ENCODE measurements at places on chromosomes 5 and 9.

GRCh38 chr9:98409719-98410118 is 154.3 kb upstream of the TBC1D2 start:
- DNase-seq, result no peak

GRCh38 chr9:25449503-25449902 is 228.7 kb downstream of the TUSC1 start:
- DNase-seq, result no peak

- no peak for DNase-seq
Observed at GRCh38 chr5:160793530-160793899, 58.5 kb downstream of the ATP10B start.

- DNase-seq, result no peak
Observed at GRCh38 chr5:62327138-62328053, 21.4 kb downstream of the KIF2A start.

DNA sequence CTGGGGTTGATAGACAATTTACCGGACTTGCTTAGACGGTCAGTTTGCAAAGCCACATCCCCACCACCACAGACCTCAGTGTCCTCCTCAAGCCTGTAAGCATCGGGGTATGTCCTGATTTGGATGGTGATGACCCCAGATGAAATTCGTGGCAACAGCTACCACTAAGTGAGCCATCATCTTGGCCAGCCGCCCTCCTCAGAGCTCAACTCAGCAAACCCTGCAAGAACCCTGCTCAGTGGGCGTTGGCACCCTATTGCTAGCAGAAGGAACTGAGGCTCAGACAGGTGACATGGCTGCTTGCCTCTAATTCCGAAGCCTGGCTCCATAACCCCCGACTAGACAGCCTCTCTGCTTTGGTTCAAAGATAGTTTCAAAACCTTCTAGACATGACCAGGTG is 41.4 kb upstream of the BARHL1 start:
- no peak for DNase-seq

DNA sequence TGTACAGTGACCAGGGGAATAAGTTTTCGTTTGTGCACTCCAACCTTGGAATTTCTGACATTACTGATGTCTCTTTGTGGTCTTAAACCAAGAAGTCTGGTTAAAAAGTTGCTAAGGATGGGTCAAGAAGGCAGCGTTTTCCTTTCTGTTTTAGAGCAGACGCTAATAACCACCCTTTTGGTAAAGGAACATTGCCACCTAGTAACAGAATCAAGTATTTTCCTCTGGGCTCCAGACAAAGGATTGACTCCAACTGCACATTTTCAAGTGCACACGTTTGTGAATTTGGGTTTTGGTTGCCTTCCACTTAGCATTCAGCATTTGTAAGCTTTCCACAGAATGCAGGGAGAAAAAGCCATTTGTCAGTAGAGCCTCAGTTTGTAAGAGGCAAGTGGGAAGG is 22.2 kb upstream of the CEP78 start:
- DNase-seq, result peak; percentile 18

GRCh38 chr9:89872426-89872912 is 267.7 kb downstream of the GADD45G start:
- DNase-seq, result no peak

DNA sequence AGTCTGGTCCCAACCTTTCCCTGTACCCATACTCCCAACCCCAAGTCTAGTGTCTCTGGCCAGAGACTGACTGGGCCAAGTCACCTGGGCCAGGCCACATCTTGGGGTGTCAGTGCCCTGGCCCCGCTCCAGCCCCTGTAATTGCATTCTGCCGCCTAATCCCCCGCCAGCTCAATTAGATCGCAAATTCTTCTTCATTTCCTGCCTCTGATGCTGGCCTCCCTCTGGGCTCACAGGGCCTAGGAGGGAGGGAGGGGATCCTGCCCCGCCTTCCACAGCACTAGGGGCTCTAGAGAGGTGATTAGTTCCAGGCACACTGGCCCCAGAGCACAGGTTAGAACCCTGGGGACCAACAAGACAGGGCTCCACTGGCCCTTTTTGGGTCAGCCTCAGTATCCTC is 5.5 kb downstream of the CXXC5 start:
- no peak for DNase-seq

All from activated CD4-positive, alpha-beta T cell treated with anti-CD3 and anti-CD28 coated beads, Interleukin-2, Interleukin-4, amounts not matched to agents 100 ng/mL and 50 ng/mL, durations not matched to agents 16 hours and 8 hours (primary cell).